ENCODE measurements at places on chromosomes 6 and 20.

DNA sequence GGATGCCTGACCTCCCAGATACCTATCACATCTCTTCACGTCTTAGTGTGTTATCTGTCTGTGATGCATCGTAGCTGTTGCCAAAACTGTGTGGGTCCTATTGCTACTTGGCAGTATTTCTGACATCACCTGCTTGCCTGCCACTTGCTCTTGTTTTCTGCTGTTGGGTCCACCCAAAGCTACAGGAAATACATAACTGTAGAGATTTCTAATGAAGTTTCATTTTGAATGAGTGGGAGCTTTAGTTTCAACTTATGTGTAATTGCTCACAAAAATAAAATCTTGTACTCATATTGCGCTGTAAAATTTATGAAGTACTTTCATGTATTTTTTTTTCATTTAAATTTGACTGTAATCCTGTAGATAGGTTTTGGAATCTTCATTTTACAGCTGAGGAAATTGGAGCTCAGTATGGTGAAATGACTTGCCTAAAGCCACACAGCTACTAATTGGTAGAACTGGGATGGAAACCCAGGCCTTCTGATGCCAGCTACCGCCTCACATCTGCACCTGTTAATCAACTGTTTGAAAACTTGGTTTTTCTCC is 113.6 kb upstream of the MAN1A1 start:
- DNase-seq, result no peak

DNA sequence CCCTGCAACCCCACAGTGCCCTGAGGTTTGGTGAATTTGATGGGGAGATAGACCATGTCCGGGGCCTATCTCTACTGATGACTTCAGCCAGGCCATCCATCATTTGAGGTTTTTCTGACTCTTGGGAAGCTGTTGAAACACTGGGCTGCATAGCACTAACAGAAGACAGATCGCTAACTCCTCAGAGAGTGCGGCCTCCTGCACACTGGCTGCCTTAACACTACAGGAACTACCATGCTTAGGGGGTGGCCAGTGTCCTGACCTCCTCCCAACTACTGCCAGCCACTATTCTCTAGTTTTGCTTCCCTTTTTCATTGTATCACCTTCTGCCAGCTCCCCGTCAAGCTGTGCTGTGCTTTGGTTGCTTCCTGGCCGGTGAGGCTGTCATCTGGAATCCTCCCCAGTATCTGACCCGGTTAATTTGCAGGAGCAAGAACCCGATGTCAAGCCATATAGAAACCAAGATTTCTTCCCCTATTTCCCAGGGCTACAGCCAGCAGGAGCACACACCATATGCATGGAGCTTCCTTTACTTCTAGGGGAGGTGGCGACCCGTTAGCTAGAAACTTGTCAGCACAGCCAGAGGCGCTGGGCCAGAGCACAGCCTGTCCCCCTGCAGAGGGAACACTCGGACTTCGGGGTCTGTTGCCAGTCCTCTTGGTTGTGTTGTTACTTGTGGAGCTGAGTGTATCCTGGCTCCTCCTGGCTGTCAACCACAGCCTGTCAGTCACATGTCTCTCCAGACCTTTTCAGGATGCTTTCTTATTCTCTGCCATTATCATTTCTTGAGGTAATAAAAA is 57.3 kb upstream of the TRAF3IP2 start:
- no peak for DNase-seq

- DNase-seq, result no peak
Measured at GRCh38 chr6:96725296-96725695, 112.0 kb downstream of the GPR63 start.

GRCh38 chr6:136721467-136721866 is 70.8 kb downstream of the MAP3K5 start:
- DNase-seq, result no peak

DNA sequence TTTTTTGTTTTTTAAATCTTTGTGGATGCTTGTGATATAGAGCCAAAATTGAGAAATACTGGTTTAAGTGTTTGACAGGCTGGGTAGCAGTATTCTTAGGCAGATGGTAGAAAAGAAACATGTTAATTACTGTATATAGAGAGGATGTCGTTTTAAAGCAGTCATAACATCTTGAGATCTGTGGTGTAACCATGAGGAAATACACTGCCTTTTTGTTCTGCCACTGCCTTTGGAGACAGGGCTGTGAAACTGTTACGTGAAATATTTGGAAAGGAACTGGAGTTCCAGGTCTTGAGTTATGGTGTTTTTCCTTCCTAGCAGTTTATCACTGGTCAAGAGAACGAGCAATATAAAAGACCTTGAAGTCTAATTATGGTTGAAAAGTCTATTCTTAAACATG is 19.5 kb downstream of the STXBP5 start:
- DNase-seq, result no peak

GRCh38 chr20:17276101-17276500 is 49.3 kb downstream of the PCSK2 start:
- DNase-seq, result no peak

Measured in NCI-H2227 treated with DMSO at 0.1 percent for 48 hours (cell line).